Suprapubic skin (tissue), 4 donors: ENCODE measurements at places on chromosomes 2 and 18. TPM values are rescaled to one million over a fixed set of nuclear protein-coding genes. Genes with fewer than 3 reads are reported as not detected.
A peak's percentile ranks its signal among the peaks of the same experiment; 100 is the strongest.

Gene PKDCC
- 8.5 TPM for total RNA-seq

Gene FRZB
- 20.3 TPM for total RNA-seq

Gene TEX44
- total RNA-seq: not detected

GRCh38 chr18:35746826-35747339 is 165.3 kb downstream of the GALNT1 start:
- peaks cover 21% of the 10 kb centered on the region for H3K4me1 ChIP-seq
- no peak overlapping the region for H3K4me3 ChIP-seq
- no peaks in the 10 kb centered on the region for H3K36me3 ChIP-seq
- no peak overlapping the region for H3K27ac ChIP-seq

GRCh38 chr2:36404754-36405153 is 49.2 kb downstream of the CRIM1 start:
- H3K36me3 ChIP-seq: no peaks in the 10 kb centered on the region
- H3K27me3 ChIP-seq: no peaks in the 10 kb centered on the region
- peaks cover 20% of the 10 kb centered on the region for H3K4me1 ChIP-seq

GRCh38 chr2:239608260-239608659 is 207.4 kb upstream of the HDAC4 start:
- no peak overlapping the region for H3K27ac ChIP-seq
- H3K4me3 ChIP-seq: no peak overlapping the region
- H3K4me1 ChIP-seq: no peaks in the 10 kb centered on the region

GRCh38 chr2:159153063-159153462 is 133.4 kb downstream of the WDSUB1 start:
- H3K27me3 ChIP-seq: no peaks in the 10 kb centered on the region
- DNase-seq: no peak
- H3K4me3 ChIP-seq: no peak overlapping the region
- peaks cover 90% of the 10 kb centered on the region for H3K4me1 ChIP-seq
- H3K27ac ChIP-seq: peak overlapping the region; percentile 89

GRCh38 chr2:46717344-46718121 is 198.1 kb downstream of the MCFD2 start:
- H3K4me1 ChIP-seq: peaks cover 40% of the 10 kb centered on the region
- H3K36me3 ChIP-seq: no peaks in the 10 kb centered on the region
- peak overlapping the region; percentile 56 for H3K27ac ChIP-seq
- H3K27me3 ChIP-seq: no peaks in the 10 kb centered on the region
- DNase-seq: no peak

- H3K4me3 ChIP-seq: no peak overlapping the region
- peak; percentile 82 for DNase-seq
- H3K27me3 ChIP-seq: no peaks in the 10 kb centered on the region
These were observed 132.9 kb downstream of the SOCS6 start for GRCh38 chr18:70421471-70422390.

GRCh38 chr2:156065912-156066311 is 266.6 kb downstream of the NR4A2 start:
- H3K36me3 ChIP-seq: no peaks in the 10 kb centered on the region
- no peak for DNase-seq
- H3K4me3 ChIP-seq: no peak overlapping the region
- no peaks in the 10 kb centered on the region for H3K27me3 ChIP-seq

DNA sequence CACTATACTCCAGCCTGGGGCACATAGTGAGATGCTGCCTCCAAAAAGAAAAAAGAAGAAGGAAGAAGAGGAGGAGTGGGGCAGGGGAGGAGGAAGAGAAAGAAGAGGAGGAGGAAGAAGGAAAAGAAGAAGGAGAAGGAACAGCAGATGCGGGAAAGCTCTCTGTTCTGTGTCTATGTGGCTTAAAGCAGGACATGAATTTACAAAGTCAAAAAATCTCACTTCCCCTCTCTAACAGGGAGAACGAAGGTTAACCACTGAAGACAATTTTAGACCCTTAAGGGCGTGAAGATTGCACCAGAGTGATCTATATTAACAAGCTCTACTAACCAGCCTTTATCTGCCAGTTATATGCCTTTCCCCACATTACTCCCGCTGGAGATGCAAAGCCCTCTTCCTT is 258.9 kb downstream of the METTL4 start:
- no peak for DNase-seq
- H3K27ac ChIP-seq: no peak overlapping the region
- no peaks in the 10 kb centered on the region for H3K27me3 ChIP-seq
- H3K36me3 ChIP-seq: no peaks in the 10 kb centered on the region

GRCh38 chr2:16861530-16861929 is 195.9 kb upstream of the CYRIA start:
- H3K27ac ChIP-seq: no peak overlapping the region
- no peak for DNase-seq
- peaks cover 4% of the 10 kb centered on the region for H3K4me1 ChIP-seq
- no peaks in the 10 kb centered on the region for H3K36me3 ChIP-seq
- no peaks in the 10 kb centered on the region for H3K27me3 ChIP-seq
